Kidney epithelial cell (primary cell): ENCODE measurements at places on chromosomes 16 and 17. TPM values are rescaled to one million over a fixed set of nuclear protein-coding genes. Genes with fewer than 3 reads are reported as not detected.

DNA sequence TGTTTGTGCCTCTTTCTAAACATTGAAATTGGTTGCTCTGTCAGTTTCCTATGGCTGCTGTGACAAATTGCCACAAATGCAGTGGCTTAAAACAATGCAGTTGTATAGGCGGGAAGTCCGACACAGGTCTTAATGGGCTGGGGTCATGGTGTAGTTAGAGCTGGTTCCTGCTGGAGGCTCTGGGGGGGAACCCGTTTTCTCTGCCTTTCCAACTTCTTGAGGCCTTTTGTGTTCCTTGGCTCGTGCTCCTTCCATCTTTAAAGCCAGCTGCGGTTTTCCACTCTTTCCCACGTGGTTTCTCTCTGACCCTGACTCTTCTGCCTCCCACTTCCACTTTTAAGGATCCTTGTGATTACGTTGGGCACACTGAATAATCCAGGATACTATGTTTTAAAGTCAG is 12.5 kb downstream of the EPN2 start:
- DNase-seq: no peak

DNA sequence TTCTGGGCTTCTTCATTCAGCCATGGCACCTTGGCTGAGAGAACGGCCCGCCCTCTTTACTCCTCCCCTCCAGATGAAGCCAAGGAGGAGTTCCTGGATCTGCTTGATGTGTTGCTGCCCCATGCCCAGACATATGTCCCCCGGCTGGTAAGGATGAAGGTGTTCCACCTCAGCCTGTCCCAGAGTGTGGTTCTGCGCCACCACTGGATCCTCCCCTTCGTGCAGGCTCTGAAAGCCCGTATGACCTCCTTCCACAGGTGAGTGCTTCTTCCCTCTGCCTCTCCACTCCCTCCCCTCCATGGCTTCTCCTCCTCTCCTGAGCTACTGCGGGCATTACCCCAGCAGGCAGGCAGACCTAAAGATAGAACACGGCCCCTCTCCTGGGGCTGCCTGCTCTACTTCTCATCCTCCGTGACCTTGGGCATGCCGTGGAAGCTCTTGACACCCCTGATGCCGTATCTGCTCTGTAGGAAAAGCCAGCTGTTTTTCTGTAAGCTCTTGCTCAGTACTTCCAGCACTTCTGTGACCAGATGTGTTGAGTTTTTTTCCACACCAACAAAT is 8.7 kb downstream of the USB1 start:
- DNase-seq: no peak

DNA sequence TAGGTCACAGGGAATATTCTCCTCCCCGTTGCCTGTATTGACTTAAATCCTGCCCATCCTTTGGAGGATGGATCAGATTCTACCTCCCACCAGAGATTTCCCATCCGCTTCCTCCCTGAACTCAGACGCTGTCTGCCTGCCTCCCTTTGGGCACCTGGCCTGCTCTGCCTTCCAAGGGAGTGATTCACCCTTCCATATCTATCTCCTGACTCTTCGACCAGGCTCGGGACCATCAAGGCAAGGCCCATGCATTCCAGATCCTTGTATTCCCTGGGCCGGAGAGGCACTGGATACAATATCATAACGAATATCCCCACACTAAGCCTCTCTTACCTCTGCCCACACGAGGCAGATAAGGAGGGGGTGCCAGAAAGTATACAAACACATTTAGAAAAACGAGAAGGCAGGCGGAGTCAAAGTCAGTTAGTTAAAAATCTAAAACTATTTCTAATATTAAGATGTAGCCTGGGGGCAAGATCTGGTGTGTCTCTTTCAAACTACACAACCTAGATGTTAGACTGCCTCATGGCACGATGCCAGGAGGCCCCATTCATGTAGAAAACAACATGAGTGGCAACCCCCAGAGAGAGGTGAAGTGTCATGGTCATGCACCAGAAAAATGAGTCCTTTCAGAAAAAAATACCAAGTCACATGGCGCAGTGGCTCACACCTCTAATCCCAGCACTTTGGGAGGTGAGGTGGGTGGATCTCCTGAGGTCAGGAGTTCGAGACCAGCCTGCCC is 9.2 kb downstream of the PMP22 start:
- no peak for DNase-seq

DNA sequence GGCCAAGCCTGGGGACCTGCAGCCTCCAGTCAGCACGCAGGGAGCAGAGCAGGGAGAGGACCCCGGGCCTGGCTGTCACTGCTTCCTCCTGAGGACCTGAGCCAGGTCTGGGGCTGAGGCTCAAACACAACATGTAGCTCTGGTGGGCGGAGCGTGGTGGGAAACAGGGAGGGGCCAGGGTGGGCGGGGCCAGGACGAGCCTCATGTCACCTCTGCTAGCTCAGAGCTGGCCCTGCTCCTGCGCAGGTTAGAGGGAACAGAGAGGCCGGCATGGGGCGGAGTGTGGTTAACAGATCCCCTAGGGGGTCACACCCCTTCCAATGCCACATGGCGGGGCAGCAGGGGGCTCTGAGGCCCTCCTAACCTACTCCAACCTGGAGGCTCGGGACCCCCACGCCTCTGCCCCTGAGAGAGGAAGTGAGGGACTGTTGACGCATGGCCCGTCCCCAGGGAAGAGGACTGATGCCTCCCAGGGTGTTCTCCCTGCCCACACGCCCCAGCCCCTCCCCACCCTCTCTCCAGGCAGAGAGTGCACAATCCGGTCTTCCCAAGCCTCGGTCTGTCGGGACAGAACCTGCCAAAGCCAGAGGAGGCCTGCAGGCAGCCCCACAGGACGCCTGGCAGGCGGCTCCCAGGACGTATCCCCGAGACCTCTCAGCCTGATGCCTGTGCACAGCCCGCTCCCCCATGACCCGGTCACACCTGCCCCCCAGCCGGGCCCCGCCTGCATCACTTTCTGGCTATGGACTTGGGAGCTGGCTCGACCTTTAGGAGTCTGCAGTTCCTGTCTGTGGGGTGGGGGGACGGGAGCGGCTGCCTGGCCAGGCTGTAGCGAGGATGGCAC is 15.2 kb downstream of the PIEZO1 start:
- DNase-seq: no peak

GRCh38 chr17:17757956-17758845 is 76.9 kb downstream of the RAI1 start:
- DNase-seq: no peak

GRCh38 chr17:61164517-61164916 is 235.1 kb upstream of the TBX2 start:
- DNase-seq: no peak

DNA sequence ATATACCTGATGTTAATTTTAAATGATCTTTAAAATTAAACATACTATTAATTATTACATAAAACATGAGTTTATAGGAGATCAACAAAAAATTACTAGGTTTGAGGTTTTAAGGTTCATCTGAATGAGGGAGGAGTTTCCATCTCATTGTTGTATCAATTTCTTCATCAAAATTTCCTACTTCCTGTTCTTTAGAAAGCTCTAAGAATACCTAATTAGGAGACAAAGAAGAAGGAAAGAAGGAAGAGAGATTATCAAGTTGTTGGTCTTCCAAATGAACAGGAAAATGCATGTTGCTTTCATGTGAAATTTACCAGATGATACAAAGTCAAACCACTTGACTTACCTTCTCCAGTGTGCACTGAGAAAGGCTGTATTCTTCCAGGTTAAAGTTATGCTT is 18.1 kb upstream of the ABCA9 start:
- DNase-seq: no peak

DNA sequence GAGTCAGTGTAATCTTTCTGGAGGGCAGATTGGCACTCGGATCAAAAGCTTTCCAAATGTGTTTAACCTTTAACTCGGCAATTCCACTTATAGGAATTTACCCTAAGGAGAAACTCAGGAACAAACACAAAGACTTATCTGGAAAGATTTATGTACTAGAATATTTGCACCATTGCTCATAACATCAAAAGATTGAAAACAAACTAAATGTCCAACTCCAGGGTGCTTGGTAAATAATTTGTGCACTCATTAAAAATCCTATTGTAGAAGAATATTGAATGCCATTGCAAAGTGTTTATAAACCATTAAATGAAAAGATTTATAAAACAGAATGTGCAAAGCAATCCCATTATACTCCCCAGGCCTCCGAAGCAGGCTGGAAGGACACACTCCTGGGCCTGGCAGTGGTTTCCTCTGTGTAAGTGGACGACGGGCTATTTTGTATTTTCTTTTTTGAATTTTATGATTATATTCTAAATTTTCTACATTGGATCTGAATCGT is 18.7 kb upstream of the RBFOX3 start:
- no peak for DNase-seq

GRCh38 chr16:75267631-75268264 is 16.3 kb upstream of the BCAR1 start:
- no peak for DNase-seq

DNA sequence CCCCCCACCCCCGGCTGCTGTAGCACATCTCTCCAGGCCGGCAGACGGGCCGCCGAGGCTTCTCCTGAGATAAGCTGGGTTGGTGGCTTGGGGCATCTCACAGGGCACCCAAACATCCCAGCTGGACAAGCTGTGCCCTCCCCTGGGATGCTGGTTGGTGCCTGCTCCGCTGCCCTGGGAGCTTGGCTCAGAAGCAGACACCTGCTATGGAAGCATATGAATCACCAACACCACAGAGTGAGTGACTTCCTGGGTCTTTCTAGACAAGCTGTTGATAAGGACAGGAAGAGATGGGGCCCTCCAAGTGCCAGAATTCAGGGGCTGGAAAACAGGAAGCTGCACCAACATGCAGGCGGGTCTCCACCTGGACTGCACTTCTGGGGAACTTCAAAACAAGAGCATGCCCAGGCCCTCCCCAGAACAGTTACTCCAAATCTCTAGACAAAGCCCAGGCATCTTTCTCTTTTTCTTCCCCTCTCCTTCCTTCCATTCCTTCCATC is 13.7 kb downstream of the C16orf95 start:
- no peak for DNase-seq

DNA sequence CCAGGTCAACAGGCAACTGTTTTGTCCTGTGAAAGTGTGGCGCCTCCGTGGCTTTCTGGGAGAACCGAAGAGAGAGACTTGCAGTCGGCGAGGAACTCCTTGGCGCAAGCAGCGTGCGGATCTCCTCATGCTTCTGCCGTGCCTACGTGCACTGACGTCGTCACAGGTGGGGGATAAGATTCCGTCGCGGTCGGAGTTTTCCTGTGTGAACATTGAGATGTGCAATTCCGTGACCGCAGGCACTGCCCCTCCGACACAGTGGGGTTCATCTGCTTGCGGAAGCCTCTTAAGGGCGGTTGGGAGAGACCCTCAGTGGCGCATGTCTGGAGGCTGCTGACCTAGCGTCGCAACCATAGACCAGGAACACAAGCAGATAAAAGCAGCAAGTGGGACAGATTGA is 212.3 kb upstream of the CHMP6 start:
- no peak for DNase-seq

DNA sequence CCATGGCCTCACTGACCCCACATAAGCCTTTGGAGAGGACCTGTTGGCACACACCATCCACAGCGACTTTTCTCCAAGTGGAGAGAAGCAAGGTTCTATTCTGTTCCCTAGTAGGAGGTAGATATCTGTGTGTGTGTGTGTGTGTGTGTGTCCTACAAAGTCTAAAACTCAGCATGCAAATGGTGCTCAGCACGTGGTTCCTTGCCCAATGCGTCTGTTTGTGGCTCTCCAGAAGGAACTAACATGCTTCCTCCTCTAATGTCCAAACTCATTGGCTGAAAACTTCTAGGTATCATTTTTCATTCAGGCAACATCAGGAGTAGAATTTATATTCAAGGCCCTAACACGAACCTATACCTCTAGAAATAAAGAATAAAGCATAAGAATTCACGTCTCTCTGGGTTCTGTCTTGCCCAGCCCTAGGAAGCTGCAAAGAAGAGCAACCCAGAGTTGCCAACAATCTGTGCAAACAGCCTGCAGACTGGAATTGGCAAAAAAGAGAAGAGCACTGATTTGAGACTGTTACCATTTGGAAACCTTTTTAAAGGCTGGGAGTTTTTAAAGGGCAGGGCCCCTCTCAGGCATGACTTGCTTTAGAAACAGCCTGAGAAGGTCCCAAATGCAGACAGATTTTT is 25.5 kb downstream of the MAP3K14 start:
- no peak for DNase-seq

- peak; percentile 44 for DNase-seq
These were observed 15.6 kb upstream of the TMEM98 start for GRCh38 chr17:32912218-32912897.

GRCh38 chr17:62653826-62654761 is 26.6 kb downstream of the MRC2 start:
- DNase-seq: no peak

GRCh38 chr17:73754886-73755400 is 110.7 kb upstream of the SDK2 start:
- DNase-seq: no peak

DNA sequence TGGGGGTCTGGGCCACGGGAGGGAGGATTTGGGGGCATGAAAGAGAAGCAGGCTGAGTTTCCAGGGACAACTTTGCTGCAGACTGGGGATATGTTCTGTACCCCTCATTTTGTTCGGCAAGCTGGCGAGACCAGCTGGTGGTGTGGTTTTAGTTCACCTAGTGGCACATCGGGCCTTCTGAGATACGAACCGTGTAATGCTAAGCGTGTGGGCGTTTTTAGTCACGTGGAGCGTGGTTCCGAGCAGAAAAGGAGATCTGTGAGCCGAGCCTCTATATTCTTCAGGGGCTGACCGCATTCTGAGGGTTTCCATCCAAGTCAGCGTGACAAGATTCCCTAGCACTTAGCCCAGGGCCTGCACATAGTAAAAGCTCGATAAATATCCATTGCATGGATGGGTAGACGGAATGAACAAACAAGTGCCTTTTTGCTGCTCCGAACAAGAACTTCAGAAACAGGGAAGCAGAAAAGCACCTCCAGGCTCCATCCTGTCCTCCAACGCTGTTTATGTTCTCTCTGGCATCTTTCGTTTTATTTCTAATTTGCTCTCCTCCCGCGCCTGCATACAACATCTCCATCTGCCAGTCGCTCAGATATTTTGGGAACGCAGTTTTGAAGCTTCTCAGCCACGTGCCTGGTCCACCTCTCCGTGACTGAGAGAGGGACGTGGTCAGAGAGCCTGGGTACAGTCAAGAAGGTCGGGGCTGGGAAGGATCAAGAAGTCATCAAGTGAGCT is 5.8 kb downstream of the SYT17 start:
- DNase-seq: no peak

Gene CCT6B
- total RNA-seq: 1.7 and 2.4 TPM in 2 replicates

Gene KCNAB3
- 0.29 and 0.62 TPM in 2 replicates for total RNA-seq

Gene ACSM2A
- not detected in 2 replicates for total RNA-seq

Gene NAGS
- 15.7 and 19.4 TPM in 2 replicates for total RNA-seq
